ENCODE measurements at places on chromosomes 3 and 15.

DNA sequence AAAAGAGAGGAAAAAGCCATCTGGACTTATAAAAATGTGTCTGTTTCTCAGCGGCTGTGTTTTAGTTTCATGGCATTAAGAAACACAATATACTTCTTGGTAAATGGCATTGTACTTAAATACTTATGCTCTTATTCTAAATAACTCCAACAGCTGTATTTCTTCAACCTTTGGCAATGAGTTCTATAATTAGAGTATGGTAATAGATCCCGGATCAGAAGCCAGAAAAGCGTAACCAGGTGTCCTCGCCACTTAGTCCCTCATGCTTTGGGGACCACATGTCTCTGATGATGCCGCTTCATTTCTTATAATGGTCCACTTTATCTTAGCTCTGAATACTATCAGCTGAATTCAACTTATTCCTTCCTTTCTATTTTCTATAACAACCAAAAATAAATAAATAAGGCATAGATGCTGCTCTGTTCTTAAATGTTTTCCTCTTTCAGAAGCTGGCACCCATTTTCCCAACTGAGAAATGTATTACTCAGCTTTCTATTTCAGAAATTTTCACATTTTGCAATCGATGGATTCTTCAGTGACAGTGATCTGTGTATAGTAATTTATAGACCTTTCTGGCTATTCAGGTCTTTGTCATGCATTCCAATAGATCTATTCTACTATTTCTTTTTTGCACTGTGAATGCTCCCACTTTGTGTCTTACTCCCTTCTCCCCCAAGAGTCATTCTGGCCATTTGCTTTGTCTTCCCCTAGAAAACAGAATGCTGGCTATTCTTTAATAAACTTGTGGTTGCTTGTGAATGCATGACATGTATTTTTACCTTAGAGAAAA, 87.6 kb upstream of the KBTBD8 start:
- DNase-seq, result no peak

DNA sequence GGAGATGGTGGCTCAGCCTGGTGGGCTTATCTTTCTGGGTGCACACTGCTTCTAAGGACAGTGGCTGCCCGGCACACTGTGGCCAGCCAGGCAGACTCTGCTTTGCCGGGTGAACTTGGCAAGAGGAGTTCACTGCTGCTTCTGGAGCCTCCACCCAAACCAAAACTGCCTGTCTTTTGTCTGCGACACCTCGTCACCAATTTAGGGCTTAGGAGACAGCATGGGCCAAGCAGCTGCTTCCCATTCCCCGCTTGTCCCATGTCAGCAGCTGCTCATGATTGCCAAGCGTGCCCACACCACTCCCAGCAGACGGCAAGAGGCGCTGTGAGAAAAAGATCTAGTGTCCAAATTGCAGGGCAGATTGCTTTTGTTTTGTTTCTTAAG, 57.3 kb downstream of the LSM3 start:
- no peak for DNase-seq

GRCh38 chr3:153746211-153746610, 375.0 kb upstream of the ARHGEF26 start:
- no peak for DNase-seq

DNA sequence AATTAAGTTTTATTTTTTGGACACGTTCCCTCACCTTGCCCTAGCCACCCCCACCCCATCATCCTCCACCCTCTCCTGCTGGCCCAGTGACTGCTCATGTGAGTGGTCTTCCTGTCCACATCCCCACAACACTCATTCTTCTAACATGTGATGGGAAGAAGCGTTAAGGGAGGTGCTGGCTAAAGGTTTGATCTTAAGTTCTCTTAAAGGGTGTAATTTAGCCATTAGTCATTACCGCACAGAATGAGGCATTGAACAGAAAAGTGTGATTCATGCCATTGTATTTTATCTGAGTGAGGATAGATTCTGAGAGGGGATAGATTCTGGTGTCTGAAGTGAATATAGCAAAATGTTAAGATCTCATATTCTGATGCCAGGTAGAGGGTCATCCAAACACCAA, 272.9 kb upstream of the TPM1 start:
- DNase-seq, result no peak

- no peak for DNase-seq
Measured at GRCh38 chr15:65839354-65839901, 29.9 kb upstream of the RAB11A start.

- no peak for DNase-seq
Measured at GRCh38 chr3:127753898-127754410, 68.4 kb downstream of the MGLL start.

DNA sequence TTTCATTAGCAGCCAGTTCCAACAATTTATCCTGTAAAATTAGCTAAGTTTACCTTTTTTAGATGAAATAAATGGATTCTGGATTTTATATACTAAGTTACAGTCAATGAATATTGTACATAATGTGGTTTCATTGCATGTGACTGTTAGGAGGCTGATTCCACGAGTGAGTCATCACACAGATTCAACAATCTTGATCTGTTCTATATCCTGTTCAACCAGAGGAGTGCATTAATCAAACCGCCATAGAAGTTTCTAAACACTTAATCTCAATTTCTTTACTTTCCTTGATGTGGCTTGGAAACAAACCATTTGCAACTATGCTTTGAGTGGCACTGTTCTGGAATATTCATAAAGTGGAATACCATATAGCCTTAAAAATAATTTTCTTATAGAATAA, 15.3 kb downstream of the DNAJC13 start:
- DNase-seq, result no peak

- DNase-seq, result no peak
Measured at GRCh38 chr3:188700501-188700900, 471.3 kb upstream of the TPRG1 start.

DNA sequence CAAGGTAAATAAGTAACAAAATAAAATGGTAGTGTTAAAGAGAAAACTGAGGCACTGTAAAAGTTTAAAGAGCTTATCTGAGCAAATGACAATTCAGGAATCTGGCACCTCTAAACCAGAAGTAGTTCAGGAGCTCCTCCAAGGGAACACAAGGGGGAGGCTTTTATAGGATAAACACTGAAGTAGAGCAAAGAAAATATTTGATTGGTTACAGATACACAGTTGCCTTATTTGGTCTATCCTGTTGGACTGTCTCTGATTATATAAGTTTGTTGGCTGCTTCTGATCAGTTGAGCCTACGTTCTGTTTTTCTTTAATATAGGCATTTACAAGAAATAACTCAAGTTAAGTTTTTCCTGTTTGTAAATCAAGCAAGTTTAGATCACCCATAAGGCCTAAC, 146.9 kb downstream of the ERC2 start:
- DNase-seq, result no peak

DNA sequence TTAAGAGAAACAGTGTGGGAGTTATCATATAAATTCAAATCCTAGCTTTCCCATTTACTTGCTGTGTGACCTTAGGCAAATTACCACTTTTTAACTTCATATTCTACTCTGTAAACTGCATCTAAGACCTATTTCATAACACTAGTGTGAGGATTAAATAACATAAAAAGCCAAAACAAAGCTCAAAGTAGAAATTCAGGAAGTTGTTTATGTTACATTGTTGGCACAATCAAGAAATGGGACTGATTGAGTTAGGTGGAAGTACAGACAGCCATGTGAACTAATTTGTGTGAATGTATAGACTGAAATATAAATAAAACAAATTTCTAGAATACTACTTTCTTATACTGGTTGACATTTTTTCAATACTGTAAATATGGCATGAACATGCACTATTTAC, 131.7 kb downstream of the STAG1 start:
- no peak for DNase-seq

DNA sequence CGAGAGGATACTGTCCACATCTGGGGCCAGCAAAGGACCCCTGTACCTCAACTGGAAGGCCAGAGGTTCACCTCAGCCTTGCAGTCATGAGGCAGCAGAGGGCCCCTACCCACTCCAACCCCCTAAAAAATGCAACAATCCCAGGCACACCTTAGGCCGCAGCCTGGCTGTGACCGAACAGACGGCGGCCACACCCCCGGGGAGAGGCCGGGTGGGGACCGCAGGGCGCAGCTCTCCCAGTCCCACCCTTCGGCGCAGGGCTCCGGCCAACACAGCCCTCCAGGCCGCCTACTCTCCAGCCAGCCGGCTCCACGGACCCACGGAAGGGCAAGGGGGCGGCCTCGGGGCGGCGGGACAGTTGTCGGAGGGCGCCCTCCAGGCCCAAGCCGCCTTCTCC, 457 bp upstream of the DNAJA4 start:
- no peak for DNase-seq
